ENCODE measurements at places on chromosomes 16 and 17. TPM values are rescaled to one million over a fixed set of nuclear protein-coding genes. Genes with fewer than 3 reads are reported as not detected.

DNA sequence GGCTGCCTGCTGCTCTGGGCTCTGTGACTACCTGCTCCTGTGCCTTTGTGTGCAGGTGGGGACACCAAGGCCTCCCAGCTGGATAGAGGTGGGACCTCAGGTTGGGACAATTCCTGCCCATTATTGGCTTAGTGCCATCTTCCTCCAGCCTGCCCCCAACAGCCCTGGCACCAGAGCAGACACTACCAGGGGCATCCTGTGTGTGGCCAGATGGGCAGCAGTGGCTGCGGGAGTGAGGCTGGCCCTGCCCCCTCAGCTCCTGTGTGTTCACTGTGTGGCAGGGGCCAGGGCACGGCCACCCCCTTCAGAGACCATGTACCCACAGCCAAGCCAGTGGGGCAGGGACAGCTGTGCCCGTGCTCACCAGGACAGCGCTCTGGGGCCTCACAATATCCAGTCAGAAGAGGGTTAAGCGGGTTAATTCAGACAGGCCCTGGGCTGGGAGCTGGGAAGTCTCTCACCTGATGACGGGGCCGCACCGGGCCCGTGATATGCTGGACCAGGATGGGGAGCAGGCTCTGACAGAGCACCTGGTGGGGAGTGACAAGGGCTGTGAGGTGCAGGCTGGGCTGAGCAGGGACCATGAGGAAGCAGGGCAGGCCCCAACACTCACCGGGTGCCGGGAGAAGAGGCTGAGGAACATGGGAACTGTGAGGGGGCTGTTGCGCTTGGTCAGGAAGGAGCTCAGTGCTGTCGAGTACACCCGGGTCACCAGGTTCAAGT lies 13.0 kb downstream of the MYBBP1A start:
- DNase-seq = no peak

EXOC3L1 gene
- 12.0 TPM for total RNA-seq

GRCh38 chr16:79895053-79895916 lies 294.7 kb upstream of the MAF start:
- DNase-seq = no peak

DNA sequence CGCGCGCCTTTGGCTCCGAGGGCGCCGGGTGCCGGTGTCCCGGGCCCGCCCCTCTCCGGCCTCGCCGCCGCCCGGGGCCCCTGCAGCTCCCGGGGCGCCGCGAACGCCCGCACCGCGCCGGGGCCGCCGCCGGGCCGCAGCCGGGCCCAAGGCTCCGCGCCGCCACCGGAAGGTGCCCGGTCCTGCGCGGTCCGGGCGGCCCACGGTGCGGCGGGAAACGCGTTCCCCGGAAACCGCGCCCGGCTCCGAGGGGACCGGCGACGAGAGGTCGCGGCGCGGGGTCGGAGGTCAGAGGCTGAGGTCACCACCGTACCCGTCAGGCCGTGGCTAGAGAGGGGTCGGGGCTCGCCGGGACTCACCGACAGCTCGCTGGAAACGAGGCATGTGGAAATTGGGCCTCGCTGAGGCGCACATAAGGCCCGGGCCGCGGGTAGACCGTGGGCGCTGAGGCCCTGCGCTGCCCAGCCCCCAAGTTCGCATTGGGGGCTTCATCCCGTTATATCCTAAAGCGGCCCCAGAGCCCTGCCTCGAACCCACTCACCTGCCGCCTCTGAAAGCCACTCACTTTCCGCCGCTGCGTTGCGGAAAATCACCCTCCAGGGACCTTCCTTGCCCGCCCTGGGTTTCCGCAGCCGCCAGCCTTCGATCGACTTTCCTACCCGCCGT lies at the start of gene DUS1L:
Gene DUS1L, minus strand, starts transcription at position 167 of the 666 bp plus-strand sequence. CDS start 745 bp downstream, outside the sequence.
- DNase-seq = no peak

- no peak for DNase-seq
These were observed 1.4 kb upstream of the PRDM7 start for GRCh38 chr16:90078579-90078895.

PRR35 gene
- not detected for total RNA-seq
